ENCODE measurements at places on chromosomes 12 and 14.

DNA sequence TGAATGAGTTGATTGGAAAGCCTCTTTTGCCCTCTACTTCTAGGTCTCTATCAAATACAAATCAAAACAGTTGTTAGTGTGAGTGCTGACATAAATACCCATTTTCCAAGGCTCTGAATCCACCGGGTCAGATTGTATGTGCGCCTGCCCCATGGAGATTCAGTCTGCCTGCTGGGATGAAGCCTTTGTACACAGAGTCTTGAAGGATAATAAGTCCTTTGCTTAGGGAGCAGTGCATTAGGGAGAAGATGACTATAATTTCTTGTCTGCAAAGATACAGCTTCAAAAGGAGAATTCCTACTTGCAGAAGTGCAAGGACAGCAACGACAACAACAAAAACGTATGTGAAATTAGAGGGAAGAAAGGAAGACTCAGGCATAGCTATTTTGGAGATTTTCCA, 90.3 kb upstream of the VRK1 start:
- no peak for DNase-seq

GRCh38 chr12:89351489-89352241, 636 bp downstream of the DUSP6 start:
- DNase-seq, result peak; percentile 46

GRCh38 chr12:2017546-2018337, 13.5 kb upstream of the DCP1B start:
- no peak for DNase-seq

GRCh38 chr12:116565963-116566362, 6.8 kb downstream of the MAP1LC3B2 start:
- DNase-seq, result no peak

- peak; percentile 94 for DNase-seq
These were observed 1.2 kb upstream of the CPNE8 start for GRCh38 chr12:38906482-38907200.

- DNase-seq, result no peak
These were observed 5.5 kb upstream of the GALC start for GRCh38 chr14:87998482-87998881.

GRCh38 chr14:36502558-36503508, 17.2 kb downstream of the NKX2-1 start:
- no peak for DNase-seq

DNA sequence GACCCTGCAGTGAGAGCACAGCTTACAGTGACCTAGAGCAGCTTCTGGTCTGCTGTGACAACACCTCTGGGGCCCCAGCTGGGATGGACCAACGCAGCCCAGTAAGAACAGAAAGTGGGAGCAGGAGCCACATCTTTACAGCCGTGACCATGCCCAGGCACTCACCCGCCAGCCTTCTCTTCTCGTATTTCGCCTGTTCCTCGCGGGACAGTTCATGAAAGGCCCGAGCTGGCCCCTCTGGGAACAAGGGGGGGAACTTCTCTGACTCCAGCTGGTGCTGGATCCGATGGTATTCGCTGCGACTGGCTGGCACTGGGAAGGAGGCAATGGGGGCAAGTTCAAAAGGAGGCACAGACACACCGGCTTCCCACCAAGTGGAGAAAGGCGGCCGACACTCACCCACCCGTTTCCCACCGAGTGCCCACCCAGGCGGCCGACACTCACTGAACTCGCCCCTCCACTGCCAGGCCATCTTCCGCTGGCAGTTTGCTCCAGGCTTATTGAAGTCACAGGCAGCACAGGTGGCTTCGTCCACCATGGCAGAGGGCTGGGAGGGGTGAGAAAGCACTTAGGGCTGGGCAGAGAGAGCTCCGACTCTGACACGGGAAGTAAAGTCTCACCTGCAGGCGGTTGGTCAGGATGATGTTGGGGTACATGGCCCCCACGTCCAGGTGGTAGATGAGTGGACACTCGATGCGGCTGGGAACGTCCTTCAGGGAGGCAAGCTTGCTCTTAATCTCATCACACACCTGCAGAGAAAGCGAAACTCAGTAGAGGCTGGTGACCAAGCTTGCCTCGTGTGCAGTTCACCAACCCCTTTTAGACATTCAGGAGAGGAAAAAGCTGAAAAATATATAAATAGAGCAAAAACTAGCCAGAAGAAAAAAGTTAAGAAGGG, 18.7 kb downstream of the POLE start:
- no peak for DNase-seq

- no peak for DNase-seq
These were observed 10.5 kb downstream of the RASSF9 start for GRCh38 chr12:85825746-85826145.

- DNase-seq, result no peak
These were observed 50.8 kb upstream of the MAX start for GRCh38 chr14:65153101-65153500.

GRCh38 chr12:85814741-85815140, 21.5 kb downstream of the RASSF9 start:
- no peak for DNase-seq

DNA sequence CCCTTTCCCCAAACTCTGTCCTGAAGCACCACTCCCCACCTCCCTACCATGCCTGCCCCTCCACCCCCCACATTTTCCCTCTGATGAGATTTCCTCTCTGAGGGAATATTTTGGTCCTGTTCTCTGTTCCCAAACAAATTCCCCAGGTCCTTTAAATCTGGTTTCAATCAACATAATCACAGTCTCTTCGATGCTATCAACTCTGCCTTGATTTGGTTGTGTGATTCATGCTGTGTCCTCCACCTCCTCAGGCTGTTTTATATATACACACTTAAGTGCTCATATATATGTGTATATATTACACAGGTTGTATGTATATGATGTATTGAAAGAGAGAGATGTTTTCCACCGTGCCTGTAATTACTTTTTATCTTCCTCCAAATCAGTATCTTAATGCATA, 36.0 kb downstream of the NTF3 start:
- no peak for DNase-seq

GRCh38 chr14:100416921-100417860, 94.1 kb downstream of the SLC25A47 start:
- DNase-seq, result no peak

GRCh38 chr12:54958048-54958658, 26.4 kb downstream of the TESPA1 start:
- peak; percentile 64 for DNase-seq

DNA sequence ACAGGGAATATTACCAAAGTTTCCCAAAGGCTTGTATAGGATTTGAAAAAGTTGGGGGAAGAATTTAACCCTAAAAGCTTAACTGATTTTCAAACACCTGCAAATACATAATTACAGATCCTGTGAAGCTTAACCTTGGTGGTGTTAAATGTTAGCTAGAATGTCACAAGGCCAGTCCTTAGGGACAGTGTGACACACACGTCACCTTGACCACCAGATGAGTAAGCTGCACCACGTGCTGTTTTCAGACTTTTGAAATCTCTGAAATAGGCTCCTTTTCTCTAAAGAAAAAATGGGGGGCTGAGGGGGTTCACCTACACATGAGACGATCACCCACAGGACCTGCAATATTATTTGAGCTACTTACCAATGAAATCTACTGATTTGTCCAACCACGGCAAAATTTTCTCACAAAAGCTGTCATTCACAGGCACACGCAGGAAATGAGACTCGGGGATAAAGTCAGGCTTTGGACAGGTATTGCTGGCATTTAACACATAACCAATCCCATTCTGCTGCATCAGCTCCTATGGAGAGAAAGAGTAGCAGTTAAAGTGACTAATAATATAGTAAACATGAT, 75.9 kb downstream of the DUSP16 start:
- DNase-seq, result no peak

GRCh38 chr12:6370994-6371754, 4.2 kb downstream of the SCNN1A start:
- no peak for DNase-seq

DNA sequence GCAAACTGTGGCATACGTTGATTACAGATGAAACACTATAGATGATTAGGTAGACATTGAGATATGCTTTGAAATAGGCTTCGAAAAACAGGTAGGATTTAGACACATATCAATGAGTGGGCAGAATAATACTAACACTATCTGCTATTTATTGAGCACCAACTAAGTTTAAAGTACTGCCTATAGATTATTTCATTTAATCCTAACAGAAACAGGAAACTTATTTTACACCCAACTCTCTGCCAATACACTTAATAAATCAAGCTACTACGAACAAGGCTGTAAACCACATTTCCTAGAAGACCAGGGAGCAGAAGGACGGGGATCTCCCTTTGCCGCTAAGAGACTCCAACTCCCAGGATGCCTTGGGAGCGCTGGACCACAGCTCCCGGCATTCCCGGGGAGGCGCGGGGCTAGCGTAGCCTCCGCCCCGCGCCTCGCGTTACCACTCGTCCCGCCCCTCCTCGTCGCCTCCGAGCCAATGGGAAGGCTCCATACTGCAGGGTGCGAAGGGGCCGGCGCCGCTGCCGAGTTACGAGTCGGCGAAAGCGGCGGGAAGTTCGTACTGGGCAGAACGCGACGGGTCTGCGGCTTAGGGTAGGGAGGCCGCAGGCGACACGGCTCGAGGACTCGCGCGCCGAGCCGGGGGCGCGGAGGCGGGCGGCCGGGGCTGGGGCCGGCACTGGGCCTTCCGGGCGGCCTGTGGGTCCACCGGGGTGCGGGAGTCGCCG, at the start of gene VRK1:
TSS of gene VRK1 (plus strand) at position 532 of the 731 bp plus-strand sequence. CDS start 36,090 bp downstream, outside the sequence.
- peak; percentile 98 for DNase-seq

DNA sequence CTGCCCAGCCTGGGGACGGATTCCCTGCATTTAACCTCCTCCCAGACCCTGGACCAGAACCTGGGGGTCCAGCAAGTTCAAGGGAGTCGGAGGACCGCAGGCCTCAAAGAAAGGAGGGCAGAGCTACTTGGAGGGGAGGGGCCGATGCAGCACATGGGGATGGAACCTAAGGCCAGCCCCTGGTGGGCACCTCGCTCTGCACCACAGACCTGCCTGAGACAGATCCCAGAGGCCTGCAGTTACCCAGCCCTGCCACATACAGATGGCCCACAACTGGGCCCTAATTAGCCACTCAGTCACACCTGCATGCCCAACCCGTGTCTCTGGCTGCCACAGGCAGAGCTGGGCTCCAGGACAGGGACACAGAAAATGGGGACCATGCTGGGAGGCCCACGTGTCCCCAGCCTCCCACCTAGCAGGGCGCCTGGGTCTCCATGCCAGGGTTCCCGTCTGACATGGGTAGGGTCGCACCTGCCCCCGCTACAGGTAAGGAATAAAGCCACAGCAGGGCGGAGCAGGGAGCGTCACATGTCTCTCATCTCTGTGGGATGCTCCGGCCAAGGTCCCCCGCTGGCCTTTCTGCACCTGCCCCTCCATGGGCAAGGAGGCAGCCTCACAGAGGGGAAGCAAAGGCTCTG, 16.7 kb downstream of the AKT1 start:
- no peak for DNase-seq

DNA sequence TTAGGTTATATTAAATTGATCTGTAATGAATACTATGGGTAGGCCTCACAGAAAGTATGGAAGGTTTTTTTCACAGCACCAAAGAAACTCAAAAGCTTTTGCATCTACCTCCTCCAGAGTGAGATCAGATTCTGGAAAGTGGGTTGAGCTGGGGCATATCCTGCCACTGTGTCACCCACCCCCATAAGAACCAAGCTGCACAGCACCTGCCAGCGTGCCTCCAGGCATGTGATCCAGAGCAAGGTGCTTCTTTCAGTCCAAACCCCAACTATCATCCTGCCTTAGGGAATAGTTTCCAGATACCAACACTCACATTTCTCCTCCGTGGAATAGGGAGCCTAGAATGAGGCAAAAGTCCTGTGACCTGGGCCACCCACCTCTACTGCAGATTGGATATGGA, 42.6 kb upstream of the PRB2 start:
- DNase-seq, result no peak

DNA sequence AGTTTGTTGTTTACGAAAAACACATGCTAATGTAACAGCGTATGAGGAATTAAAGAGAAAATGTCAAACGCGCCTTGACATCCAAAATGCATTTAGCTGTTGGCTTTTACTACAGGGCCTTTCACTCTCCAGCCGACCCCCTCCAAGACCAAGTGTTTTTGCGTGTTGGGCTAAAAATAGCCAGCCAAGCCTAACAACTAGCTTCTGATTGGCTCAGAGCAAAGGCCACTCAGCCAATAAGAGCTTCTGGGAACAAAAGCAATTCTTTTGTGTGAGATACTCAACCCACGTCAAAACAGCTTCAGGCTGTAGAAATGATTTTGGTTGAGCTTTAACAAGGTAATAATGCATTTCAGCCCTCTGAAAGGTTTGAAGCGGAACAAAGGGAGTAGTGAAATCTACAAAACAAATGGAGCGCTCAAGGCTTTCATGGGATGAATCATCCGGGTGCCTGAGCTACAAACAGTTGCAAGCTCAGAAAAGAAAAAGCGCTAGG, 198.7 kb upstream of the DCN start:
- DNase-seq, result peak; percentile 13

GRCh38 chr12:88643685-88644084, 63.4 kb upstream of the KITLG start:
- DNase-seq, result no peak

Measured in inflammatory macrophage treated with lipopolysaccharide for 4 hours (primary cell).